Activated CD4-positive, alpha-beta T cell treated with anti-CD3 and anti-CD28 coated beads, Interleukin-2, amount 50 U/mL, for 24 hours (primary cell): ENCODE measurements at places on chromosomes 1 and 21.

DNA sequence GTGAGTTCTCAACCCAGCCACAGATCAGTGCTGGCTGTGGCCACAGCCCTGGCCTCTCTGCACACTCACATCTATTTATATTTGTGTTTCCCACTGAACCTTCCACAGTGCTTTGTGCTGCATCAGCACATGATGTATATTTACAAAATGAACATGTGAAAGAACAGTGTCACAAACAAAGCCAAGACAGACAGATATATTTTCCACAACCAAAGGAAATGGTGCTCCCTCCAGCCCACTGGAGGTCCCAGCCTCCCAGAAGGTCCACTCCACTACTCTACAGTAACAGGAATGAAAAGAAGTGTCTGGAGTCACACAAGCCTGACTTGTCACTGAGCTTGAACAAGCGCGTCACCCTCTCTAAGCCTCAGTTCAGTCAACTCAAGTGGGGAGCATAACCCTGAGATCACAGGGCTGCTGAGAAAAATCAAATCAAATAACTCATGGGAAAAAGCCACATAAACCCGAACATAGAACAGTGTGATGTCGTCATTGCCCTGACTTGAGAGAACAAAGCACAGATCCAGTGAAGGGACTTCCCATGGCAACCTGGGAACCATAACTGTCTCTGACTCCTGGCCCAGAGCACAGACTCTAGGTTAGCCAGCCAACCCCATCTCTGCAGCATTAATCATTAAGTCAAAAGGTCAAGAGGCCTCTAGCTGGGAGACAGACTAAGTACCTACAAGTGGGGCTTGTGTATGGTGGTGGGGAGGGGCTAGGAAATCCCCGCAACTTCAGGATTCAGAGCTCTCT, 121.2 kb downstream of the TRABD2B start:
- DNase-seq = no peak

DNA sequence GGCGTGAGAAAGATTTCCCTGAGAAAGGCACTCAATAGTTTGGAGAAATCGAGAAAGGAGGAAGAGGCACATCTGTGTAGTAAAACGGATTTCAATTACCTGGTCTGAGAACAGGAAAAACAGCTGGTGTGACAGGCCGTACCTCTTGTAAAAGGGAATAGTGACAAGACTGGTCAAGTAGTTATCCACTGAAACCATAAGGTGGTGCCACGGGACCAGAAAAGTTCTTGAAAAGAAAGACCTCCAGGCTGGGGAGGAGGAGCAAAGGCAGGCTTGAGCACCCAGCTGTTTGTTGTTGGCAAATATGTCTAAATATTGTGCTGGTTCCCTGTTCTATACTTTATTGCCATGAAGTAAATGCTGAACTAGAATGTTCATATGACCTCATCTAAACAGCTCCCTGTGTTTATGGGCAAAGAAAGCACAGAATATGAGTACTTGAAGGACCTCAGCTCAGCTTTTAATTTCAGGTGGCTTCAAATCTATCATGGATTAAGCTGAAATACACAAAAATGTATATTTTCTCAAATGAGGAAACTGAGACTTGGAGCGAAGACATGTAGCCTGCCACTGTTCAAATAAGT, 4.0 kb downstream of the HAO2 start:
- no peak for DNase-seq

GRCh38 chr1:114218361-114219171, 64.9 kb upstream of the SYT6 start:
- DNase-seq = no peak

DNA sequence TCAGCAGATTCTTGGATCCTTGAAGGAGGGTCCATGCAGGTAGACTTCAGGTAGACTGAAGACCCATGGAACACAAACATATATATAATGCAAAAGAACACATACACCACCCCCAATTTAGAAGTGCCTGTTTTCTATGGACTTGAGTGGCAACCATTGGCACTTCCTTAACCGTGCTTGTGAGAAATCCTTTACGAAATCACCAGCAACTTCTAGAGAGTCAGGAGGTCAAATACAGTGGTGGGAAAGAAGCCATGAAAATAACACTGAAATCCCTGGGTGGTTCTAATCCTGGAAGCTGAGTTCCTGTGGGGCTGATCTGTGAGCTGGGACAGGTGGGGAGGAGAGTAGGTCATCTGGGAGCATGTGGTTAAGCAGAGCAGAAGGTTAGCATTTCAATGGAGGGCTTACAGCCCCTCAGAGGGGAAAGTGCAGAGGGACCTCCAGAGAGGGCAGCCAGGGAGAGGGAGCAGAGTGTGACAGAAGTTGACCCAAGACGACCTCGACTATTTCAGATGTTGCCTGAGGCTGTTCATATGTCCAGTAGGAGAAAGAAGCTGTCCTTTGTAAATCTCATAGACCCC, 13.0 kb upstream of the IL10 start:
- no peak for DNase-seq

DNA sequence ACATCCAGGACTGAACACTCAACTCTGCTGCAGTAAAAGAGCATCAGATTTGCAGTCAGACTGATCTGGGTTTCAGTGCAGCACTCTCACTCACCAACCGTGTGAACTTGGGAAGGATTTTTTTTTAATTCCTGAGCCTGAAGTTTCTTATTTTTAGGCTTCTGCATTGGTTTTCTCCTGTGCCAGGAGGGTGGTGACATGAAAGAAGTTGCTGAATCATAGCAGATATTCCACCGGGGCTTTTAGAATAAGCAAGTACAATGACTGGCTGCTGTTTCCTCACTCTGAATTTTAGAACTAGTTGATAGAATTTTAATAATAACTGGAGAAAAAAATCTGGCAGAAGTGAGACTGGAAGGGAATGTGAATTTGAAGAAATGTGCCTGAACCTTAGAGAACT, 11.6 kb downstream of the ADAM30 start:
- no peak for DNase-seq

- DNase-seq = no peak
Measured at GRCh38 chr1:76294482-76295194, 220.1 kb downstream of the ST6GALNAC3 start.

GRCh38 chr1:119040489-119040888, 52.3 kb upstream of the TBX15 start:
- DNase-seq = no peak

GRCh38 chr21:24045775-24046215, 1561.5 kb downstream of the MRPL39 start:
- DNase-seq = no peak

DNA sequence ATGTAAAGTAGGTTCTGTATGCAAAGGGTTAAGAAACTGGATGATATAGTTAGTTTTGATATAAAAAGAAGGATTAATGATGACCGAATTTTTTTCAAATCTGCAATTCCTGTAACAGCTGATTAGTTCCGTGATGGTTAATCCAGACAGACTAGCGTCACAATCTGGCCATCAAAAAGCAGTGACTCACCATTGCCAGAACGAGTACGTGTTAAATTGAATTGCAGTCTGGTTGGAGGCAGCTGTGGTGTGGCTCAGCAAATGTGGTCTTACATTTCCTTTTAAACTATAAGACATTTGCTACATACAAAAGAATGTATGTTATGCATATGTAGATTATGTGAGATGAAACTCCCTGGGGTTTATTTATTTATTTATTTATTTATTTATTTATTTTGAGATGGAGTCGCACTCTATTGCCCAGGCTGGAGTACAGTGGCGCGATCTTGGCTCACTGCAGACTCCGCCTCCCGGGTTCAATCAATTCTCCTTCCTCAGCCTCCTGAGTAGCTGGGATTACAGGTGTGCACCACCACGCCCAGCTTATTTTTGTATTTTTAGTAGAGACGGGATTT, 139.8 kb downstream of the RYR2 start:
- DNase-seq = no peak

- no peak for DNase-seq
Measured at GRCh38 chr1:156815961-156816422, 656 bp downstream of the SH2D2A start.

DNA sequence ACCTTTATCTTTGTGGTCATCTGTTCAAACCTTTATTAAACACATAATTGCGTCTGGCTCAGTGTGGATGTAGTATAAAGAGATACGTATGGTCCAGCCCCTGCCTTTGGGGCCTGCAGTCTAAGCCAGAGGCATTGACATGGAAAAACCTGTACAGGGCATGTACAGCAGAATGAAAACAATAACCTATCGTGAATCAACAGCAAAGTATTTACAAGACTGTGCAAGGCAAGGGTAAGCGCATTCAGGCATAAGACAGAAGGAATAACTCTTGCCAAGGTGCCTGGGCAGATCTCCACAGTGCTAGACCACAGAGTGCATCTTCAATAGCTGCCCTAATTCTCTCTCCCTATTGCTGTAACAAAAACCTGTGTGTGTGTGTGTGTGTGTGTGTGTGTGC, 35.5 kb downstream of the KIRREL1 start:
- DNase-seq = no peak

GRCh38 chr21:16969636-16970035, 543.2 kb upstream of the CXADR start:
- DNase-seq = no peak

DNA sequence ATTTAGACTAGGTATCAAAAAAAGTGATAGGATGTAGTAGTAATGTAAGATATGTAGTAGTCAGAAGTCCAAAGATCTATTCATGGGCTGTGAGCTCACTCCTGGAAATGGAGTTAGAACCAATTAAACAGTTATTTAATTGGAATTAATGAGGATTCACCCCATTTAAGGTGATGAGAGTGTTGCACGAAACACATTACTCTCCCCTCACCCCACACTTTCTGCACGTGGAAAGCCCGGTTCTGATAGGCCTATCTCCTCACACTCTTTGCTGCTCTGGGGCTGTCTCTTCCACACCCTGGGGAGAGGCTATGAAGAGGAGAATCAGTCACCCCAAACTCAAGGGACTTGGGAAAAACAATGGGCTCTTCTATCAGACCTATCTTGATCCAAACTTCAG, 126.4 kb downstream of the HMGB4 start:
- no peak for DNase-seq

DNA sequence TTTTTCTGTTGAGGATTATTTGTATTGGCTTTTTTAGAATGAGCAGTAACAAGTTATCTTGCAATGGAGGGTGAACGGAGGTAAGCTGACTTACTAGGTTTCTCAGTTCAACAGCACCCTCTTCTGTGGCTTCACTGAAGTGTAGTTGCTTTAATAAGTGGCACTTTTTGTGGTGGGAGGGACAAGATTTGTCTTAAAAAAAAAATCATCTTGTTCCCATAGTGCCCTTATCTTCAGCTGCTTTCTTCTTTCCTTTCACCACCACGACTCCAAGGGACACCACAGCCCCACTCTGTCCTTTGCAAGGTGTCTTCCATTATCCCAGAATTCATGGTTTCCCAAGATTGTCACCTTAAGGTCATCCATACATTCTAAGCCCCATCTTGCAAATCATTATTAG, 92.9 kb downstream of the PIGK start:
- DNase-seq = peak; percentile 4

GRCh38 chr1:43446388-43446740, 7.4 kb downstream of the HYI start:
- DNase-seq = no peak

DNA sequence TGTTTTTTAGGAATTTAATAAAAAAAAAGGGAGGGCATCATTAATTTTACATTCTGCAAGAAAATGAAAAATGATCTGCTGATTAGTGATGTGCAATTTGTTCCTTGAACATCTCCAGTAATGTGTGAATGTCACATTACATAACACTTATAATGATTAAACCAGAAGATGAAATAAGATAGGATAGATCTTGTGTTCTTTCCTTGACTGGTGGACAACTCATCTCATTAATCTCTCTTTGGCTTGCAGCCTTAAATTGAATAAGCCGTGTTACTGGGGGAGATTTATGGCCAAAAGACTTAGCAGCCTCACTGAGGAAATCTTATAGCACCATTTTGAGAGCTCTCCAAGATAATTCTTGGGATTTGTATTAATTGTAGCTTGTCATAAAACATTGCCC, 217.2 kb downstream of the ST6GALNAC3 start:
- no peak for DNase-seq

DNA sequence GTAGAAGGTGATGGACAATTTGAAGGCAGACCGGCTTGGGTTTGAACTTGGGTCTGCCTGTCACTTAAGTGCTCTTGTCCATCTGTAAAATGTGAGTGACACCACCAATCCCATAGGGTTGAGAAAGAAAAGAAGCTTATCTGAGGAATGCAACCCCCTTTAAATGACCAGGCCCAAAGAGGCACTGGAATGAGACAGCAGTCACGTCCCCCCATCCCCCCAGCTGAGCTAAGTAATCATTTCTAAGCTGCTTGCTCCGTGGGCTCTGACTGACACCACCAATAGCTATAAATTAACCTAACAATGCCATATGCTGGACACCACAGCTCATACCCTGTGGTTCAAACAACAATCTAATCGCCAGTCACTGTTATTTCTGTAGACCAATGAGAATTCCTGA, 15.1 kb downstream of the LCA5L start:
- no peak for DNase-seq

DNA sequence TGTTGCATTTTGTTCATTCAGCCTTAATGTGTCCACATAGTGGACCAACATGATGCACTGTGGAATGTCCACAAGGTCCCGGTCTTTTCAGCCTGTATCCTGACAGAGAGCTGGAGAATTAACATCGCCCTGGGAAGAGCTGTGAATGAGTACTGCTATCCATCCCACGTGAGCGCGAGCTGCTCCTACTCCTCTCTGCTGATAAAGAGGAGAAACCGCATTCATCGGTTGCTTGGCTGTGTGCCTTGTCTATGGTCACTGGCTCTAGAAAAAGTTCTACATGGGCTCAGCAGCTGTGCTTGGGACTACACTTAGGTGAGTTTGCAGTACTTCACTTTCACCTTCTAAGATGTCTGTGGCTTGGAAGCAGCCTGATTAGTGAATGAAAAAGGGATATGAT, 31.1 kb upstream of the IGSF5 start:
- no peak for DNase-seq

- no peak for DNase-seq
Measured at GRCh38 chr1:46699666-46700065, 19.2 kb downstream of the EFCAB14 start.

DNA sequence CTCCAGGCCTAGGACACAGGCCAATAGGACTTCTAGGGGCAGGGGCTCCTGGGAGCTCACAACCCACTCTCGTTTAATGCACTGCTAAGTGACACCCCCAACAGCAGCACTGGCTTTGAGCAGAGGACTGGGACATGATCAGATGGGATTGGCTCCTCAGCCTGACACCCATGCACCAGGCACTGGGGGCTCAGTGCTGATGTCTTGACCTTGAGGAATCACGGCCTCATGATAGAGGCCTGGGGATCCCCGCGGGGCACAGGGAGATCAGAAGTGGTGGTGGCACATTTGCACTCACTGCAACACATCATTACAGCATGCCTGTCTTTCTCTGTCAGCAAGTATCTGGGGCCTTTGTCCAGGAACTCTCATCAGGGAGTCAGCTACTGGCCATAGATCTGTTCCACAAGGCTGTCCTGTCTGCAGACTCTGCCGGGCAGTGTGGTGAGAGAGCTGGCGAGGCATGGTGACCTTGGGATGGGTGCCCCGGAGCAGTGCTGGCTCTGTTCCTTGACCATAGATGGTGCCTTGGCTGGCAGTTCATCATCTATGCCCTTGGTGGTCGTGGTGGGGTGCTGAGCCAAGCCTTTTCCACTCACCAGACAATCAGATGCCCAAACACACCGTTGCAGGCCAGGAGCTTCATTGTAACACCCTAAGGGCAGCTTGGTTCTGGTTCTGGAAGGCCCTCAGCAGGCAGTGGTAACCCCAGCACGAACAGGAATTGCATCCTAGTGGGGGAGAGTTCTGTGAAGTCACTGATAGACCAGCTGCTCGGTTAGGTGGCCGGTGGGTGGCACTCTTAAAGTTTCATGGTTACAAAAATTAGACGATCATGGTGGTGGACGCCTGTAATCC, 22.2 kb upstream of the PARP1 start:
- no peak for DNase-seq
